ENCODE measurements at places on chromosomes 4 and X. TPM values are rescaled to one million over a fixed set of nuclear protein-coding genes. Genes with fewer than 3 reads are reported as not detected.

PLXNA3 gene
- 2.2 TPM for total RNA-seq

DNA sequence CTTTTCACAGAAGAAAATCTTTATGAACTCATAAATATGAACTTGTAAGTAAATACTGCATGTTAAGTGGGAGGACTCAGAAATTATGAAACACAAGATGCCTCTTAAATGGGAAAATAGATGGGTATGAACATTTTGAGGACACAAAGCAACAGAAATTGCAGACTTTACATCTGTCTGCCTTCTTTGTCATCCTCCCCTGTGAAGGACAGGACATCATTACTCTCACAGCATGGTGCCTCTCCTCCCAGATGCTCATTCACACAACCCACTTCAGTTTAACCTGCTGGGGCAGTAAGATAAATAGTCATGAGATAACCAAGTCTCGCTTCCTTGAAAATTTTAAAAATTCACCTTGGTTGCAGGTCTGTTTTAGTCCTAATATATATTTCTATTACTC lies 144.5 kb downstream of the APBB2 start:
- no peak overlapping the region for H3K4me3 ChIP-seq
- H3K4me1 ChIP-seq, result no peaks in the 10 kb centered on the region
- H3K36me3 ChIP-seq, result no peaks in the 10 kb centered on the region

- no peak overlapping the region for H3K4me3 ChIP-seq
- no peaks in the 10 kb centered on the region for H3K36me3 ChIP-seq
- no peaks in the 10 kb centered on the region for H3K4me1 ChIP-seq
- no peaks in the 10 kb centered on the region for H3K27me3 ChIP-seq
- no peak for DNase-seq
These were observed 173.4 kb upstream of the GALNT7 start for GRCh38 chr4:172995161-172995560.

UBA6 gene
- total RNA-seq, result 53.5 TPM

USP17L12 gene
- total RNA-seq, result not detected

DNA sequence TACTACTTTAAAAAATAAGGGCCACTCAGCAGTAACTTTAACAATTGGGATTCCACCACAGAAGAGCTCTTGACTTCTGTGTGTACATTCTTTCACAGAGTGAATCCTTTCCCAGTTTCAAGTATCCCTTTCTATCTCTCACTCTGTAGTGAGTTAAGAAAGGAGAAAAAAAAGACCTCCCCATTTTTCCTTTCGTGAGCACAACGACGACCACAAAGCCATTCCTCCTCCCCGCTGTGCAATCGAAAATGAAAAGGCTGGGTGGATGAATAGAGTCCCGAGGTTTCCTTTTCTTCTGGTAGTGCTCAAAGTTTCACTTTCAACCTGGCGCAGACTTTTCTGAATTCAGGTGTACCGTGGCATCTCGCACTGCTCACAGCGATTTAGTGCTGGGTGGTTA lies 58.0 kb downstream of the TAB3 start:
- peaks cover 2% of the 10 kb centered on the region for H3K36me3 ChIP-seq
- H3K27ac ChIP-seq, result no peak overlapping the region
- DNase-seq, result no peak
- no peak overlapping the region for H3K4me3 ChIP-seq
- H3K4me1 ChIP-seq, result no peaks in the 10 kb centered on the region

CXCL6 gene
- total RNA-seq, result 0.85 TPM

- peaks cover 31% of the 10 kb centered on the region for H3K4me1 ChIP-seq
- no peaks in the 10 kb centered on the region for H3K36me3 ChIP-seq
- H3K4me3 ChIP-seq, result no peak overlapping the region
These were observed 1.9 kb upstream of the MAMLD1 start for GRCh38 chrX:150361070-150361776.

- DNase-seq, result no peak
- H3K27me3 ChIP-seq, result no peaks in the 10 kb centered on the region
- no peaks in the 10 kb centered on the region for H3K4me1 ChIP-seq
- no peaks in the 10 kb centered on the region for H3K36me3 ChIP-seq
These were observed 78.7 kb downstream of the VCX3A start for GRCh38 chrX:6456196-6456595.

DGAT2L6 gene
- not detected for total RNA-seq

F11 gene
- total RNA-seq, result not detected

DNA sequence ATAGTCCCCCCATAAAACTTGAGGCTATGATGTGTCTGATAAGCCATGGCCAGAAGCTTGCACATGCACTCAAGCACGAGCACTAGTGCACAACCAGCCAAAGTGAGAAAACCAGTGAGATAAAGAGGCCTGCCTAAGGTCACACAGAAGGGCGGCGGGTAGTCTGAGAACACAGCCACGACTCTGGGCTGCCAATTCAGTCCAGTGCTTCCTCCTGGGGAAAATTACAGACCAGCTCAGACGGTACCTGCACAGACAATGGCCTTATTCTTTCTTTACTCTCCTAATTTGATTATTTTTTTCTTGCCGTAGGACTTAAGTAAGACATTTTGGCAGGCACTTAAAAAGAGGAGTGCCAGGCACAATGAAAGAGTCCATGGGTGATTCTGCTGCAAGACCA lies 533.2 kb upstream of the FAT1 start:
- no peaks in the 10 kb centered on the region for H3K27me3 ChIP-seq
- no peak overlapping the region for H3K4me3 ChIP-seq
- no peak for DNase-seq
- H3K36me3 ChIP-seq, result no peaks in the 10 kb centered on the region

FGB gene
- total RNA-seq, result 1.1 TPM

DNA sequence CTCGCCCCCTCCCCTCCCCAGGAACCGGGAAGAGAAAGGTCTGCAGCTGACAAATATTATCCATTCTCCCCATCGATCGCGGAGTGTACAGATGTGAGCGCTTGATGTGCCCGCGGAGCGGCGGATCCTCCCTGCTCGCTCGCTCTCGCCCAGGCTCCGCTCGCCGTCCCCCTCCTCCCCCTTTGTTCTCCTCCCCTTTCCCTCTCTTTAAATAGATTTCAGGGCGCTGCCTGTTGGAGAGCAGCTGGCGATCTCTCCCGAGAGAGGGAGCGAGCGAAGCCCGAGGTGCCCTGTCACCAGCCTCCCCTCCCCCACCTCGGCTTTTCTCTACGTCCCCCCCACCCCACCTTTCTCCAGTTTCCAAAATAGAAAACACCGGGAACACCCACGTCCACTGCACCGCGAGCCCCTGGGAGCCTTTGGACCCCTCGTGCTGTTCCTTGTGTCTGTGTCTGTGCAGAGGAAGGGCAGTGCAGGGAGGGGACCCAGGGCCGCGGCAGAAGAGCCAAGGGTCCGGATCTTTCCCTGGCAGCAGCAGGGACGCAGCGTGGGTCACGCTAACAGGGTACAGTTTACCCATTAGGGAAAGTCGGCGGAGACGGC lies 56.6 kb upstream of the BCOR start:
- H3K27ac ChIP-seq, result no peak overlapping the region
- DNase-seq, result no peak
- H3K27me3 ChIP-seq, result no peaks in the 10 kb centered on the region
- peak overlapping the region; percentile 51 for H3K4me3 ChIP-seq

DNA sequence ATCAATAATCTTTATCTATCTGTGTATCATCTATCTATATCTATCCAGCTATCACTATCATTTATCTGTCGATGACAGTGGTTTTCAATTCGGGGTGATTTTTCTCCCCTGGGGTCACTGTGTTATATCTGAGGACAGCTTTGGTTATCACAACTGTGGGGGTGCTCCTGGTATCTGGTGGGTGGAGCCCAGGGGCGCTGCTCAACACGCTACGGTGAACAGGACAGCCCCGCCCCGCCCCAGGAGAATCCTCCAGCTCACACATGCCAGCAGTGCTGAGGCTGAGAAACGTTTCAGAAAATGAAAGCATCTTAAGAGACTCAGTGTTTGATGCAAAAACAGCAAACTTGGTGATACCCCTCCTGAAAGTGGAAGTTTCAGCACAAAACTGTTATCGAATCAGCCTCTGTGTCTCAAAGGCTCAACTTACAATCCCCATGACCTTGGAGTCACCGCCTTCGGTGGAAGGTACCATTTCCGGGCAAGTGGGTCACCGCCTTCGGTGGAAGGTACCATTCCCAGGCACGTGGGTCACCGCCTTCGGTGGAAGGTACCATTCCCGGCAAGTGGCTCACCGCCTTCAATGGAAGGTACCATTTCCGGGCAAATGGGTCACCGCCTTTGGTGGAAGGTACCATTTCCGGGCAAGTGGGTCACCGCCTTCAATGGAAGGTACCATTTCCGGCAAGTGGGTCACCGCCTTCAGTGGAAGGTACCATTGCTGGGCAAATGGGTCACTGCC lies 315.3 kb downstream of the DHRSX start:
- no peaks in the 10 kb centered on the region for H3K27me3 ChIP-seq
- H3K36me3 ChIP-seq, result no peaks in the 10 kb centered on the region
- no peak overlapping the region for H3K4me3 ChIP-seq
- H3K27ac ChIP-seq, result no peak overlapping the region
- DNase-seq, result no peak
- no peaks in the 10 kb centered on the region for H3K4me1 ChIP-seq

GRCh38 chrX:8760021-8760420 lies 28.1 kb upstream of the ANOS1 start:
- H3K27ac ChIP-seq, result no peak overlapping the region
- H3K4me1 ChIP-seq, result no peaks in the 10 kb centered on the region
- no peak overlapping the region for H3K4me3 ChIP-seq
- DNase-seq, result no peak

VSIG4 gene
- 2.1 TPM for total RNA-seq
